ENCODE measurements at places on chromosomes 6 and 20.
A peak's percentile ranks its signal among the peaks of the same experiment; 100 is the strongest.

DNA sequence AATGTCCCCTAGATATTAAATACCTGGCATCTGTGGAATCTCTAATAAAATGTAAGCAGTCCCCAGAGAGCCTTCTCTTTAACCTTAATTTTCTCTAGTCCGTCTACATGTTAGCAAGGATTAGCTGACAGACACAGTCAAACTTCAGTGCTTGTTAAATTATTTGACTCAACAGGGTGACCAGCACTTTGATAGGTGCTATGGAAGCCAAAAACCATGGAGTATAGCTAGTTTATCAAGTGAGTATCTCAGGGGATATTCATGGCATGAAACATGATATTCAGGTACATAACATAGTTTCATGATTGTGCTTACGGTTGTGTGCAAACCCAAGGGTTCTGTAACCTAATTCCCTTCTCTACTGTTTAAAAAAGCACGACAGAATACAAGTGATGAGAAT, 3.9 kb downstream of the RHAG start:
- DNase-seq, result no peak

- no peak for DNase-seq
These were observed 19.9 kb downstream of the MYBL2 start for GRCh38 chr20:43686820-43687219.

DNA sequence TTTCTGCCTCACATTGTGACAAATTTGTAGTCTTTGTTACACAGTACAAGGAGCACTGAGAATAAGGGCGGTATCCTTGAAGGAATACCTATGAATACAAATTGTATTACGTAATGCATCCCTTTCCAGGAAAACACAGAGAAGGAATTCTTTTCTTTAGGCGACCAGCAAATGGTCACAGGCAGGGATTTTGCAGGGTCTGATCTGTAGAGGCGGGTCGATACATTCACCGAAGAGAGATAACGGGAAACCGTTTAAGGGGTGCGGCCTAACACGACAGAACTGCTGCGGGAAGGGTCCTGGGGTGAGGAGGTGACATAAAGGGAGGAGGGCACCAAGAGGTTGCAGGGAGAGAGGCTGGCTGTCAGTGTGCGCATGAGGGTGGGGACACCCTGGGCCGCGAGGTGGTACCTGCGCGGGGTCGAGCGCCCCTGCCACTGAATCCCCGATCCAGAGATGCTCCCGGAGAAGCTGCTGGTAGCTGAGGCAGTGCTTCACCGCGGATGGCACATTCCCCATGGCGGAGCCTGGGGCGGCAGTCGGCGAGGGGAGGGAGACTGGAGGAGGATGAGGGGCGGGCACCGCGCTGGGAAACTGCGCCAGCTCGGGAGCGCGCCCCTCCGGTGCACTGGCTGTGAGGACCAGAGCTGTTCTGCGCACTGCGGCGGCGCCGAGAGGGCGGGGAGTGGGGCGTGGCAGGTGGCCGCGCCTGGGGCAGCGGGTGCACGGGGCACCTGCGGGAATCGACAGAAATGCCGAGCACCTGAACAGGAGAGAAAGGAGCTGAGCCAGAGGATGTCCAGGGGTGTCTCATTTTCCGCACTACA, at the start of gene HMGCLL1:
TSS of gene HMGCLL1 (minus strand) at position 656 of the 827 bp plus-strand sequence. CDS start at position 519, 137 bp downstream.
- peak; percentile 85 for DNase-seq

DNA sequence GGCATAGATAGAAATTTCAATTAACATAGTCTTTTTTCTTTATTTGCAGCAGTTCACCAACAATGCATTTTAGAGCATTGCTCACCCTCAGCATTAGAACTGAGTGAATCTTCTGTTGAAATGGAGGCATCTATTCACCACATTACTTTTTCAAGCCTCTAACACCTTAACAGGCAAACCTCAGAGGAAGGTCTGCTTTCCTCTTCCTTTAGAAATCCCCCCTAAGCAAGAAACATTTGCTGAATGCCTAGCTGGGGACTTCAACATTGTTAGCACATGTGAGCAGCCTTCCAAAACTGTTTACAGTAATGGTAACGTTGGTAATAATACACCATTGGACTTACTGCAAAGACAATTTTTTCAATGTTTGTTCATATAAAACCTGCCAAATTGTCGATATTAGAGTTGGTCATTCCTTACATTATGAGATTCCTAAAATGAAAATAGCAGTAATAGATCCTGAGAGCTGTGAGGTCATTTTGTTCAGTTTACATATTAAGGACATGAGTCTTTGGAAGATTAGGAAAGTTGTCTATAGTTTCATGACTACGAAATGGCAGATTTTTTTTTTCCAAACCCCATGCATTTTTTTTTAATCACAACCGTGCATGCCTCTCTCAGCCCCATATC, 20.6 kb upstream of the AKIRIN2 start:
- no peak for DNase-seq

GRCh38 chr6:133568970-133569889, 319.7 kb upstream of the TCF21 start:
- peak; percentile 63 for DNase-seq

GRCh38 chr6:40146902-40147301, 212.6 kb upstream of the MOCS1 start:
- no peak for DNase-seq

- no peak for DNase-seq
These were observed 61.5 kb downstream of the KCNS1 start for GRCh38 chr20:45039475-45039820.

GRCh38 chr6:119444642-119445557, 95.3 kb upstream of the MAN1A1 start:
- no peak for DNase-seq

- DNase-seq, result no peak
These were observed 48.3 kb downstream of the CTNNBL1 start for GRCh38 chr20:37742131-37742530.

GRCh38 chr20:63567136-63567385, 7.0 kb downstream of the HELZ2 start:
- DNase-seq, result no peak

- DNase-seq, result no peak
These were observed 7.9 kb downstream of the ZC2HC1B start for GRCh38 chr6:143872201-143872600.

DNA sequence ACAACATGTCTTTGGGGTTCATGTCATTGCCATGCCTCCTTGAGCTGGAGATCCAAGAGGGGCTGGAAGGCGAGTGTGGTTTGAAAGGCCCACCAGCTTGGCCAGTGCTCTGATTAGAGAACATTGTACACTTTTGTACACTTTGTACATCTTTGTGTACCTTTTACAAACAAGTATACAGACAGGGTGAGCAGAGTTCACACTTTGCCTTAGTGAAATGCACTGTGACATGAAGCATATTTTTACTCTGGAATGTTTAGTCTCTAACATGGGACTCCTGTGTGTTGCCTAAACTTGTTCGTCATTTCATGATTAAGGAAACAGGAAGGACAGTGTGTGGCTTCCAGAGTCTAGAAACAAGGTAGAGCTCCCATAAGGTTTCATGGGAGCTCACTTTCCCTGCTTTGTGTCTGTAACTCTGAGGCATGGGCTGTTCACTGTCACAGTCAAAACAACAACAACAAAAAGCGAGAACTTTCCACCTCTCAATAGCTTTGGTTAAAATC, 225.8 kb upstream of the SOX4 start:
- no peak for DNase-seq

GRCh38 chr20:42204109-42204660, 586.0 kb upstream of the CHD6 start:
- peak; percentile 33 for DNase-seq

DNA sequence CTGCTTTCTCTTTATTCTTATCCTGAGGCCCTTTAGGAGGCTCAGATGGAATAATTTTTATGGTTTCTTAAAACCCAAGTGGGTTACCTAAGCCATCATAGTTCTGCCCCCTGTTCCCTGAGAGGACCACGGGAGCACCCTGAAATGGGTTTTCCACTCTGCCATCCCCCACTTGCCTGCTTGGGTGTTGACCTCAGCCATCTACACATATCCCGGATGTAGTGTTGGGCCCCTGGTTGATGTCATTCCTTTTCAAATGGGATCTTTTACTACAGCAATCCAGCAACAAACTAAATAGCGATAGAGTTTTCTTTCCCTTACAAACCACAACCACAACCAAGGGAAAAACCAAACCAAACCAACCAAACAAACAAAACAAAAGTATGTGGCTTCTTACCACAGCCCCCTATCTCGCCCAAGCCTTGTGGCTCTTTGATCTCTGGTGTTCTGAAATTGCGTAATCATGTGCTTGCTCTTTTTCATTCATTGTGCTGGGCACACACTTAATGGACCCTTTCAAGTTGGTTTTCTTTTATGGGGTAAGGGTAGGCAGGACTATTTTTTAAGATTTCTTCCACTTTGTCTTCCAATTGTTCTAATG, 154.9 kb downstream of the ESR1 start:
- DNase-seq, result no peak

- DNase-seq, result no peak
These were observed 2.9 kb upstream of the AKAP12 start for GRCh38 chr6:151236668-151237401.

GRCh38 chr6:99132026-99132635, 184.4 kb upstream of the FBXL4 start:
- DNase-seq, result no peak

DNA sequence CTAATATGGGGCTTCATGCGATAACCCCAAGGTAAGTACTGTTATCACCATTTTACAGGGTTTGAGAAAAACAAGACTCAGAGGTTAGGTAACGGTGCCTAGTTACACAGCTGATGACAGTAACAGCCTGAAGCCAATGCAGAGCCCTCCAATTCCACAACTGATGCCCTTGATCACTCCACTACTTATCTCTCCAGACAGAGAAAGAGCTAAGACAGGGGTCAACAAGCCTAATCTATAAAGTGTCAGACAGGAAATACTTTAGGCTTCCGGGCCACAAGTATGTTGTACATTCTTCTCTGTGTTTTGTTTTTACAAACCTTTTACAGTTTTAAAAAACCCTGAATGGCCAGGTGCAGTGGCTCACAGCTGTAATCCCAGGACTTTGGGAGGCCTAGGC, 50.9 kb downstream of the MAP7 start:
- DNase-seq, result no peak

- no peak for DNase-seq
These were observed 11.8 kb upstream of the FAM184A start for GRCh38 chr6:119090256-119090655.

- no peak for DNase-seq
These were observed 46.9 kb upstream of the ENPP5 start for GRCh38 chr6:46217671-46218131.

DNA sequence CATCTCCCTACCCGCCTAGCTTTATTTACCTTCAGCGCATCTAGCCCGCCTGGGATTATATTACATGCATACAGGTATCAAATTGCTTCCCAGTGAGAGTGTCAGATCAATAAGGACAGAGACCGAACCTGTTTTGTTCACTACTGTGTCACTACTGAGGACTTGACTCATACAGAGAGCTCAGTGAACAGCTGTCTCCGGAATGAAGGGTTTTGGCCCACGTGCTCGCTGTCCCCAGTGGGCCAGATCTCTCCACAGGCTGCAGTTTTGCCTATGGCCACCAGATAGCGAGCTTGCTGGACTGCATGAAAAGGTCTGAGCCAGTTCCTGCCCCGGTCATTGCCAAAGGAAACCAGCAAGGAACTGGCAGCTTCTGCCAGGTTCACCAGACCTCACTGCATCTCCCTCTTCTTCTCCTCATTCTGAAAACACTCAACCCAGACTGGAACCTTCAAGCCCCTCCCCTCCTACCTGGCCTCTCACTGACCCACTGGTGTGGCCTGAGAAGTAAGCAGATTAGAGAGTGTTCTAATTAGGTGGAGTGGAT, 150.8 kb downstream of the ZMYND8 start:
- peak; percentile 65 for DNase-seq

DNA sequence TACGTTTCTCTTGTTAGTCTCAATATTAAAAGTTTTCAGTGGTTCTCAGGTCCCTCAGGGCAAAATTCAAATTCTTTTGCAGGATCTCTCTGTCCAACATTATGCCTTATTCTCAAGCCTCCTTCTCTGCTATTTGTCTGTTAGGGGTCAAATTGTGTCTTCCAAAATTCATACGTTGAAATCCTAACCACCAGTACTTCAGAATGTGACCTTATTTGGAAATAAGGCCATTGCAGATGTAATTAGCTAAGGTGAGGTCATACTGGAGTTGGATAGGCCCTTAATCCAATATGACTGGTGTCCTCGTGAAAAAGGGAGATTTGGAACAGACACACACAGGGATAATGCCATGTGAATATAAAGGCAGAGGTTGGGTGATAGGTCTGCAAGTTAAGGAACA, 64.1 kb upstream of the ADGRF1 start:
- no peak for DNase-seq

GRCh38 chr6:89311853-89312531, 3.1 kb downstream of the GABRR2 start:
- no peak for DNase-seq

DNA sequence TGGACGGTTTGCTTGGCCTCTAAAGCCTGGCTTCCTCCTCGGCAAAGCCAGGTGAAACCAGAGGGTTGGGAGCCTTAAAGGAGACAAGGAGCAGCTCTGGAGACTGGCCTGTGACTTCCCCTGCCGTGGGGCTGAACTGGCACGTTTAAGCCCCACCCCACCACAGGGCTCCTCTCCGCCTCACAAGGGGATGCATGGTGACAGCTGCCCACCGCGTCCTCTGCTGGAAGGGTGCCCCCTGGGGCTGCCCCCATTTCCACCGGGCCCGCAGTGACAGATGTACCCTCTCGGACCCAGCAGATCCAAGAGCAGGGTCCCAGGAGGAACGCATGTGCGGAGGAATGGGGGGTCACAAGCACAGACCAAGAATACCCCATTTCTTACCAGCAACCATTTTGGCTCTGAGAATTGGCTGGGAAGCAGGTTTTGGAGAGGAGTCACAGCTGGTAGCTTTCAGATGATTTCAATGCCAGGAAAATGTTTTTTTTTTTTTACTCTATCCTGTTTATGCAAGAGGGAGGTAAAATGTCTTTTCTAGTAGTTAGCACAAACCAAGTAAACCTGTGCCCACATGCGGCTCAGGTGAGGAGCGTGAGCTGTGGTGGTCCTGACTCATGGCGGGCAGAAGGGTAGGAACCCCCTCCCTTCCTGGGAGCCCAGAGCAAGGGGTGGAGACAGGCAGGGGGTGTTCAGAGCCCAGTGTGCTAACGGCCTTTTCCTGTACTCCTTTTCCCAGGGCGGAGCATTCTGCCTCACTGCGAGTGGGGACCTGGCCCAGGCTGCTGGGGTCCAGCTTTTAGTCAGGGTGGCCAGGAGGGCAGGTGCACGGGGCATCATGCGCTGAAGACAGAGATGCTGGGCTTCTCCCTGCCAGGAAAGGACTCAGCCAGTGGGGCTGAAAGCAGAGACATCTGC, 33.0 kb downstream of the FRMD1 start:
- DNase-seq, result no peak

DNA sequence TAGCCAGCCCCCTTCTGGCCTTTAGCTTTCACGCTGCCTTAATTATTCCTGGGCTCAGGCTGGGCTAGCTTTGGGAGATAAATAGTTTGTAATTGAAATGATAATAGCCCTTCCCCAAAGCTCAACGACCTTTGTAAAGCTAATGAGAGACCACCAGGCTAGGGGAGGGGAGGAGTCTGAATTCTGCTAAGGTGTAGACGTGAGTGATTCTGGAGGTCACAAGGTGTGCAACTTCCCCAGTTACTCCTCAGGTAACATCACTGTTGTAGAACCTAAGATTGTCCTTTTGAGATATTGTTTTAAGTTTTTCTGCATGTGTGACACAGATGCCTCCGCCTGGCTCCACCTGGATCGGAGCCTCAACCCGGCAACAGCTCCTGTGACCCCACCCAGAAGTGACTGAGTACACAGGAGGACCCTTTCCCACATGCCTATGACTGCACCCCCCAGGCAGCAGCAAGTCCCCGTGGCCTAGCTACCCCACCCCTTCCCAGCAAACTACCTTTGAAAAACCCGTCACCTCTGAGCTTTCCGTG, 5.8 kb upstream of the GPR31 start:
- DNase-seq, result no peak

GRCh38 chr6:161301338-161301737, 27.5 kb upstream of the AGPAT4 start:
- DNase-seq, result no peak

Data from NCI-H526 treated with DMSO at 0.1 percent for 48 hours (cell line).